ENCODE measurements at places on chromosomes 3 and 15.

DNA sequence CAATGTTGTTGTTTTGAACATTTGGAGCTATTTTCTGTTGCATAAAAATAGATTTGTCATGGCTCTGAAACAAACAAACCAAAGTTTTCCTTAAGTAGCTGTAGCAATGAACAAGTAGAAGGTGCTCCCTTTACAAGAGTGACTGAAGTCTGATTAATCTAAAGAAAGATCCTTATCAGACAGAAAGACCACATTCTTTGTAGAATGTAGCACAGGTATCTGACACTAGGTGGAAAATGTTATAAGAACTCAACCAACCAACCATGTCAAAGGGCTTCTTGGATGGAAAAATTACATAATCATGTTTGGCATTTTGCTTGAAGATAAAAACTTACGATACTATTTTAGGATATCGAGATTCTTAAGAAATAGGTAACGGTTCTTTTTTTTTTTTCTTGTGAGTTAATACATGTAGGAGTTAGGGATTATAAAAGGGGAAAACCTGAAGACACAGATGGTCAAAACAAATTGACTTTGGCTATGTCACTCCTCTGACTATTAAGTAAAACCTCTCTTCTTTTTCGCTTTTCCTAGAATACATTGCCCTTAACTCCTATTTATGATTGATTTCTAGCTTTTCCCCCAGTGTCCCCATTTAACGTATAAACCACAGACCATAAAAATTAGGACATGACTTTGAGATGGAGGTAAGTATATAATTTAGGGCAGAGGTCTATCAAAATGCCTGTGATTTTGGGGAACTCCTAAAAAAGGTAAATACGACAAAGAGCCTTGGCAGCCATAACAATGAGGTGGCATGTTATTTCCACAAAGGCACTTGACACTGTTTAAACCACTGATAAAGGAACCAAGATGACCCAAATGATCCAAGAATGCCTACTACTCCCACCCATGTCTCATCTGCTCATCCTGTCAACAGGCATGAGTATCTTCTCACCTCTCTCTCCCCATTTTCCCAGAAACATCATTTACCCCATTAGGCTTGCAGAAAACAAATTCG lies 72.0 kb downstream of the CCR4 start:
- ATAC-seq: peak; percentile 81

GRCh38 chr3:18440066-18440722 lies 15.1 kb upstream of the SATB1 start:
- ATAC-seq: no peak

- ATAC-seq: no peak
Observed at GRCh38 chr3:103381296-103382079, 946.7 kb downstream of the ZPLD1 start.

DNA sequence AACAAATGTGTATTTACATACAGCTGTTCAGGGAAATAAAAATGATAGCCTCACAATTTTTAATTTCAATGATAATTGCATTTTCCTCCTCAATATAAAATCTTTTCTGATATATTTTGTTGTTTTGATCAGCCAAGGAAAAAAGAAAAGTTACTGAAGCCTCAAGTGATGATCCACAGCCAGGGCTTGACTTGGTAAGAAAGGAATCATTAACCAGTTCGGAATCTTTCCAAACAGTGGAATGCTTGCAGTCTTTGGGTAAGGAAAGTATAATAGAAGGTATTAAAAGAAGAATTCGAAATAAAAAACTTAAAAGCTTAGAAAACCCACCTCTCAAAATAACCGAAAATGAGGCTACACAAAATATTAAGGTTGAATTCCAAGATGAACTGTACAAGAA lies 1.0 kb downstream of the TOPAZ1 start:
- ATAC-seq: no peak

- no peak for ATAC-seq
Observed at GRCh38 chr15:67570875-67571647, 28.6 kb downstream of the MAP2K5 start.

- ATAC-seq: no peak
Observed at GRCh38 chr3:187836823-187837770, 91.8 kb upstream of the BCL6 start.

- no peak for ATAC-seq
Observed at GRCh38 chr15:48459571-48460442, 128.6 kb downstream of the DUT start.

GRCh38 chr3:140830391-140830790 lies 111.2 kb upstream of the SLC25A36 start:
- ATAC-seq: no peak

GRCh38 chr3:177772908-177773557 lies 575.8 kb upstream of the TBL1XR1 start:
- ATAC-seq: no peak

- ATAC-seq: no peak
Observed at GRCh38 chr15:64311566-64311965, 44.4 kb downstream of the CSNK1G1 start.

- ATAC-seq: peak; percentile 93
Observed at GRCh38 chr3:158808697-158809096, 6.8 kb downstream of the MFSD1 start.

- no peak for ATAC-seq
Observed at GRCh38 chr3:94305835-94306611, 243.2 kb downstream of the NSUN3 start.

GRCh38 chr3:72601983-72602750 lies 246.1 kb downstream of the SHQ1 start:
- no peak for ATAC-seq

DNA sequence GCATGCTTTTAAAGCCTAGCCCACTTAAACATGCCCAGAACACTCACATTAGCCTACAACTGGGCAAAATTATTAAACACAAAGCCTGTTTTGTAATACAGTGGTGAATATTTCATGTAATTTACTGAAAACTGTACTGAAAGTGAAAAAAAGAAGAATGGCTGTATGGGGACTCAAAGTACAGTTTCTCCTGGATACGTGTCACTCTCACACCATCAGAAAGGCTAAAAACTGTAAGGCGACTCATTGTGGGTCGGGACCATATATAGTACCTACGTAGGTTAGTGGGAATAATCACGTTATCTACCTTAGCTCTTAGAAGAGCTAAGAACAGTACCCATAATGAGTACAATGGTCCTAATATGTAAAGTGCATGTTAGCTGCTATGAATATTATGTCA lies 80.2 kb upstream of the SPATA12 start:
- ATAC-seq: peak; percentile 75

GRCh38 chr15:37773111-37773860 lies 161.2 kb upstream of the TMCO5A start:
- ATAC-seq: no peak

DNA sequence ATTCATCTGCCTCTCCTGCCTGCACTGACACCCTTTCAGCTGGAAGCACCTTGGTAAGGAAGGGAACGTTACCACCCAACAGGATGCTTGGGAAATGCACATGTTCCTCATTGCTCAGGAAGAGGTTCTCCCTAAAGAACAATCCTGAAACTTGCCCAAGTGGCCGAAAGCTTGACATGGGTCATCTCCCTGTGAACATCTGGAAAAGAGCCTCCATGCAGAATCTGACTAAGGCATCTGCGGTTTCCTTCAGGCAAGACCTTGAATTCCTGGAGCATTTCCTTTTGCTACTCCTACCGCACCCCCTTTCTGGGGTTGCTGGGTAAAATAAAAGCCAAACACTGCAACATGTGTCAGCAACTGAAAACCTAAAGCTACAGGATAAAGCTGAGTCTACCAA lies 68.7 kb upstream of the SNRK start:
- no peak for ATAC-seq

GRCh38 chr3:156373095-156373494 lies 181.8 kb downstream of the SSR3 start:
- no peak for ATAC-seq

GRCh38 chr3:3745693-3746092 lies 53.5 kb upstream of the LRRN1 start:
- ATAC-seq: no peak

- no peak for ATAC-seq
Observed at GRCh38 chr3:110955301-110955880, 116.2 kb upstream of the NECTIN3 start.

GRCh38 chr3:877001-877400 lies 215.8 kb upstream of the CNTN6 start:
- ATAC-seq: no peak
